ENCODE measurements at places on chromosomes 1 and 21.

DNA sequence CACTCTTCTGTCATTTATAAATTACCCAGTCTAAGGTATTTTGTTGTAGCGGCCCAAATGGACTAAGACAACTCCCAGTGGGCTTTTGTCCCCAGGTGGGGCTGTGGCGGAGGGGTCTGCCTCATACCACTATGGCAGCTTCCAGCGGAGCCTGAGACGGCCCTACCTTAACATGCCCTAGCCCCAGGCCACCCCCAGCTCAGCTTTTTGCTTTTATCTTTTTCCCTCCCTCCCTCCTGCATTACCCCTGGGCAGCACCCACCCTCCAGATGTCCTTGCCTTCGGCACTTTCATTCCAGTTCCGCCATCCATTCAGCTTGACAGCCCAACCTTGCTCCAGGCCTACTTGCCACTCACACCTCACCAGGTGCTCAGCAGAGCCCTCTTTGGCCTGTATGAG is 307.3 kb downstream of the PTPRU start:
- no peak for DNase-seq

DNA sequence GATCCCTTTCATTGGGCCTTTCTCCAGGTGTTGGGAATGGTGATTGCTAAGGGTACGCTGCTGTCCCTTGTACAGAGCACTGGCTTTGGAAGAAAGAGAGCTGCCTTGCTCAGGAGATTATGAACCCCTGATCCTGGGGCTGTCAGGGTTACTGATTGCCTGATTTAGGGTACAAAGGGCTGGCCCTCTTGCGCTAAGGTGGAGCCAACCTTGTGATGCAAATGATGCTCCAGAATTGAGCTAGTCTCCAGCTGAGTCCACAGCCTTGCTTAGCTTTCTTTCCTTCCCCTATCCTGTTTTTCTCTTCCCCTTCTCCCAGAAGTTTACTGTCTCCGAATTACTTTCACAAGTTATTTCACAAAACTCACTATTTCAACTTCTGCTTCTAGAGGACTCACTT is 334.7 kb downstream of the AMY1C start:
- no peak for DNase-seq

DNA sequence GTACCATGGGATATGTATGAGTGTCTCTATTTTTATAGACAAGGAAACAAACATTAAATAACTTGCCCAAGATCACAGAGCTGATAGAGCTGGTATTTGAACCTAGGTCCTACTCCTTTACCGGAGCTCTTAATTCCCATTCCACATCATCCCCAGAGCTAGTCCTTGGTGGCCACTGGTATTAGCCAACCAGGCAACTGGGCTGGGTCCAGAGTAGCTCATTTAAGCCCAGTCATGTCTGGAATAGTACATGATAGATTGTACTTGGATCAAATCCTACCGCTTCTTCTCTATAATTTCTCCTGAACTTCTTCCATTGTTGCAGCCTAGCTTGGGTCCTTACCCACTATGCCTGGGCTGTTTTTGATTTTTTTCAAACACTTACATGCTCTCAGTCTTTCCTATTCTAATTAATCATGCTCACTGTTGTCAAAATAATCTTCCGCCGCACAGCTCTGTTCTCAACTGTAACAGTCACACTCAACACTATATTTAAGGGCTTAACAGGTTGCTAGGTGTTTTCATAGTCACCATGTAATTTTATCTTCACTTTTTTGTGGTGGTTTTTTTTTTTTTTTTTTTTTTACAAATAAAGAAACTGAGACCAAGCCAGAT is 80.2 kb downstream of the COLGALT2 start:
- DNase-seq: no peak

DNA sequence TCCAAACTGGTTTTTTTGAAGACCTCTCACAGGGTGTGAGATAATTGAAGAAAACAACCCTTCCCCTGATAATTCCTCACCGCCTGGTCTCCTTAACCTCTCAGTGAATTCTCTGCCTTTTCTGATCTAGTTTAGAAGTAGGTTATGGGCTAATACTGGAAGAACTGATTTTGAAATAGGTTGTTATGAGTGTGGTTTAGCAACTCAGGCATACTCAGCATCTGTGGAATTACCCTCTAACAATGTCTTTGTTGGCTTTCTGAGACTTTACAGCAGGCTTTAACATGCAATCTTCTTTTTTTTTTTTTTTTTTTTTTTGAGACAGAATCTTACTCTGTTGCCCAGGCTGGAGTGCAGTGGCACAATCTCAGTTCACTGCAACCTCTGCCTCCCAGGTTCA is 10.3 kb upstream of the PLD5 start:
- no peak for DNase-seq

GRCh38 chr1:201828217-201828819 is 639 bp upstream of the IPO9 start:
- DNase-seq: no peak

- DNase-seq: no peak
Measured at GRCh38 chr1:155892796-155893195, 18.4 kb downstream of the RIT1 start.

DNA sequence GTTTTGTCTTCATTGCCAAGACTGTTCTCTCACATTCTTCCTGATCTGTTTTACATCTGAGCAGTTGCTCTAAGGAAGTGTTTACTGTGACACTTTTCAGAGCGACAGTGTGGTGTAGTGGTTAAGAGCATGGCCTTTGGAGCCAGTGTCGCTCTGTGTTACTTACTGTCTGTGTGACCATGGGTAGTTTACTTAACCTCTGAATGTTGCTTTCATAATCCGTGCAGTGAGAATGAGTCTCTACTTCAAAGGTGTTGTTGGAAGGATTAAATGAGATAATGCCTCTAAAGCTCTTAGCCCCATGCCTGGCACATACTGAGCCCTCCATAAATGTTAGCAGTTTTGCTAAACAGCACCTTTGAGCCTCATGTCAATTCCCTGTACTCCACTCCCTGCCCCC is 35.9 kb upstream of the ZFP69B start:
- no peak for DNase-seq

- no peak for DNase-seq
Measured at GRCh38 chr1:154786804-154787570, 83.1 kb downstream of the KCNN3 start.

GRCh38 chr1:203512848-203513584 is 19.1 kb downstream of the OPTC start:
- DNase-seq: no peak

- peak; percentile 33 for DNase-seq
Measured at GRCh38 chr1:116111524-116112021, 374 bp downstream of the MAB21L3 start.

DNA sequence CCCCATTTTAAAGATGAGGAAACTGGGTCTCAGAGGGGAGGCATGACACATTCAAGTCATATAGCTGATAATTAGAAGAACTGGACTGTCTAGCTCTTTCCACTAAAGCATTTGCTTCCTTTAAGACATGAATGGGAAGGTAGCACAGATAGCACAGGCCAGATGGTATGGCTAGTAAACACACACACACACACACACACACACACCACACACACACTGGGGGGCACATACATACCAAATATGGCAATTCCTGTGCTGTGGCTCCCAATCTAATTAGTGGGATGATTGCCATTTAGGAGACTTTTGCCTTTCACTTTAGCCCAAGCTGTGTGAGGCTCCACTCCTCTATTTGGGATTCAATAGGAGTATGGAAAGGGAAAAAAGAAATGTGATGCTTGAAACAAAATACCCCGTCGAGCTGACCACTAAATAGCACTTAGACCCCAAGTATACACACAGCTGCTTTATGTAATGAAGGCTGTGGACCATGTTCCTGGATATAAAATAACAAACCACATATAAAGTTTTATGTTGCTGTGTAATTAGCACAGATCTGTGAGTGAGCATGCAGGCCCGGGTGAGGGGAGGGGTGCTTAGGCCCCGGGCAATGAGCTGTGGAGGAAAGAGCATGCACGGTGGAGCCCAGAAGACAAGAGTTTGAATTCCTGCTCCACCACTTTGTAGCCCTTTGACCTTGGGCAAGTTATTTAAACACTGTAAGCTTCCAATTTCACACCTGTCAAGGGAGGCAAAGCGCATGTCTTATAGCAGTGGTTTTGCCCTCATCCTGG is 6.8 kb upstream of the TRABD2B start:
- DNase-seq: peak; percentile 82

DNA sequence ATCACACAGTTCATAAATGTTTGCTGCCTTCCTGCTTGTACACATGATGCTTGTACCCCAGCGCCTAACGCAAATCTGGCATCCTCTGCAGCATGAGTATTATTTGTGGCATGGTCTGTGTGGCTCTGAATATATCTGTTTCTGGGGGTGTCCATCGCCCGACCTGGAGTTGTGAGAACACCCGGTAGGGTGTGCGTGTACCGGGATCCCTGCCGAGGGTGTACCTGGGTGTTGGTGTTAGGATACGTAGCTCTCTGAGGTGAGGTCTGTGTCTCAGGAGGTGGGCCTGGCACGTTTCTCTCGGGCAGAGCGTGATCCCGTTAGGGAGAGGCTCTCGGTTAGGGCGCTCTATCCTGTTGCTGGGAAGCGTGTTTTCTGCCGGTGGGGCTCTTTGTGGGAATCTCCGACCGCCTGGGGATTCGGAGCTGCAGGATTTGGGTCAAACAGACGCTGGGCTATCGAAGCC is 10.4 kb upstream of the CDC20 start:
- DNase-seq: peak; percentile 34

DNA sequence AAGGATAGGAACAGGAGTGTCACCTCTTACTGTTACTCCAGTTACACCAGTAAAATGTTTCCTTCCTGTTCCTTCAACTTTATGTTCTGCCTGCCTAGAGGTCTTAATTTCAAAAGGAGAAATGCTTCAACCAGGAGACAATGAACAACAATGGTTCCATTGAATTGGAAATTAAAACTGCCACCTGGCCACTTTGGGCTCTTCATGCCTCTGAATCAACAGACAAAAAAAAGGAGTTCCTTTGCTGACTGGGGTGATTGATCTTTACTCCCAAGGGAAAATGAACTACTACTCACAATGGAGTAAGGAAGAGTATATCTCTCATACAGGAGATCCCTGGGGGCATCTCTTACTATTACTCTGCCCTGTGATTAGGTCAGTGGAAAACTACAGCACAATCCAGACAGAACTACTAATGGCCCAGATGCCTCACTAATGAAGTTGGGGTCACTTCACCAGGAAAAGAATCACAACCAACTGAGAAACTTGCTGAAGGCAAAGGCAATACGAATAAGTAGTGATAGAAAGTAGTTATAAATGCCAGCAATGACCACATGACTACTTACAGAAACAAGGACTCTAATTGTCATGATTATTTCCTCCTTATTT is 76.6 kb upstream of the PRDX6 start:
- DNase-seq: no peak

DNA sequence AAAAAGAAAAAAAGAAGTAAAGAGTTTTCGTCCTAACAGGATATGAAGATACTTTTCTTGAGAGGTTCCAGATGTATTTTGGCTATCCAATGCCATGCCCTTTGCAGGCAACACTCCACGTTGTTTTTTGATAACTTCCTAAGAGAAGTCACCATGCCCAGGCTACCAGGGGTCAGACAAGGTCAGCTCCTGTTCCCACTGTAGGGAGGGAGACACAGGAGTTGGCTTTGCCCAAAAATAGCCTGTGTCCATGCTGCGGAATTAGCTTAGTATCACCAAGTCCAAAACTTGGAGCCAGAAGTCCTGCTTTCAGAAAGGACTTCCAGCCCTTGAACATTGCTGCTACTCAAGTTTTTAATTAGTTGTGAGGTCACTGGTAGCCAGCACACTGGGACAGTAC is 62.1 kb upstream of the NRIP1 start:
- DNase-seq: no peak

DNA sequence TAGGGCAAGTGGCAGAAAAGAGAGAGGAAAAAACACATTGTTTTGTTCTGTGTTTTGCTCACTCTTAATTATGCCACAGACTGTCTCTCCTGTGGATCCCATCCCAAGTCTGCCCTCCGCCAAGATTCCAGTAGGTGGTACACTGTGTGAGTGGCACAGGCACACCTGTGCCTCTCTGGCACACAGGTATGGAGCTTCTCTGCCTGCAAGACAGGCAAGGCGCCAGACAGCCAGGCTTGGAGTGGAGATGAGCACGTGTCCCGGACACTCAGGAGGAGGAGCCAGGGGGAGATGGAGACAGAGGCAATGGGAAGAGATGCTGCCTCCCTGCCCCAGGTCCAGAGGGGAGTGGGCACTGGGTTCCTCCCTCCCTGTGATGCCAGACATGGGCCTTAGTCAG is 6.5 kb upstream of the GRIK3 start:
- no peak for DNase-seq

GRCh38 chr1:29975036-29975694 is 738.8 kb downstream of the PTPRU start:
- peak; percentile 57 for DNase-seq

DNA sequence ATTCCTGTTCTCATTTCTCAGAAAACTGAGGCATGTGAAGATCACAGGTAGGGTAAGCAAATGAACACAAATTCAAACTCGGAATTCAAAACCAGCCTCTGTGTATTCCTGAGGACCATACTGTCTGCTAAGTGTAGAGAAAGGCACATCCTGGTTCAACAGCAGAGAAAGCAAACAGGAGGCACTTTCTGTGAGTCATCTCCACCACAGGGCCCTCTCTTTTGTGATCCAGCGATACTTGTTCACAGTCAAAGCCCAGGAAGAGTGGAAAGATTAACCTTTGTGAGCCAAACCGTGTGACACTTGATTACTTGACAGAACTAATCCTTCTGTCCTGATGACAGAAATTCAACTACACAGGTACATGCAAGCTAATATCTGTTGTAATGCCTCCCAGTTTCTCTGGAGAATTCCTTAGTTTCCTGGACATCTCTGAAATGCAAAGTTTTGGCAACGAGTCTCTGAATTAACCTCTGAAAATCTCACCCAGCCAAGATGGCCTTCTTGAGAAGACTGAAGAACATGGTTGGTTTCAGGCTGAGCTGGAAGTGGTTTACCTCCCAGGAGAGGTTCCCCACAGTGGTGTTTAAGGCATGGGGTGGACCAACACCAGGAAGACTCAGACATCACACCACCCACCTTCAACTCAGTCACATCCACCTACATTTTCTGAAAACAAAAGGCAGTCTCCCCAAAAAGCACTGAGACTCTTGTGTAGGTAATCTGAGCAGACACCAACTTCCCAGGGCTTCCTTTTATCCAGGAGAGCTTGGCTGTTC is 98.2 kb upstream of the ERG start:
- DNase-seq: no peak

DNA sequence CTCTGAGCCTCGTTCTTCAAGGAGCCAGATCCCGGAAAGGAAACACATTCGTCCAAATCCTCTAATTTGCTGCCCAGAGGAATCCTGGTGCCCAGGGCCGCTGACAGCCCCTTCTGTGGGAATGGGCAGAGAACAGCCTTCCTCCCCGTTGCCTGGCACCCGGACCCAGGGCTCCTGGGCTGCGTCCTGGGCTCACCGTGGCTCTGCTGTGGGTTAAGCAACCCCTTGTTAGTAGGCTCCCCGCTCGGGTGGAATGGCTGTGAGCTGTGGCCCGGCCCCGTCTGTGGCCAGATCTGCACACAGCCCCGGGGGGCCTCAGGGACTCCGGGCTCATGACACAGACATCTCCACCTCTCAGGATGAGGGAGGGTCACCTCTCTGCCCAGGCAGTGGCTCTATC is 122.9 kb upstream of the ARHGEF16 start:
- DNase-seq: no peak

GRCh38 chr1:1938613-1939295 is 19.7 kb upstream of the TMEM52 start:
- no peak for DNase-seq

GRCh38 chr21:38478782-38479181 is 19.5 kb downstream of the ERG start:
- no peak for DNase-seq

All from left kidney (tissue), 8 donors.